ENCODE measurements at places on chromosomes 6 and 20.

DNA sequence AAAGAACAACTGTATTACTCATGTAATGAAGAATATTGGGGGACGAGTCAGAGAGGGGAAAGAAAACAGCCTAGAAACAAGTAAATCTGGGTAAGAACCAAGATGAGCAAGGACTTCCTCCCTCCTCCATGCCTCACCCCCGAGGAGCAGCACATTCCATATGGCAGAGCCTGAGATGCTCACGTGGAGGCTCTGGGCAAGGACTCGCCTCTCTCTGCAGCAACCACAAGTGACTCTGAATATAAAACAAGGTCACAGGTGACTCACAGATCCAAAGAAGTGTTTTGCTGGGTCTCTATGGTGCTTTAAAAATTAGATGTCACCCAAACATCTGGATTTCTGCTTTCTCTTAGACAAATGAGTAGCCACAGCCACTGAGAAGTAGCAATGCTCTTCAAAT is 453.0 kb upstream of the SULF2 start:
- no peak for DNase-seq

GRCh38 chr20:23035731-23036130 is 619 bp downstream of the SSTR4 start:
- no peak for DNase-seq

DNA sequence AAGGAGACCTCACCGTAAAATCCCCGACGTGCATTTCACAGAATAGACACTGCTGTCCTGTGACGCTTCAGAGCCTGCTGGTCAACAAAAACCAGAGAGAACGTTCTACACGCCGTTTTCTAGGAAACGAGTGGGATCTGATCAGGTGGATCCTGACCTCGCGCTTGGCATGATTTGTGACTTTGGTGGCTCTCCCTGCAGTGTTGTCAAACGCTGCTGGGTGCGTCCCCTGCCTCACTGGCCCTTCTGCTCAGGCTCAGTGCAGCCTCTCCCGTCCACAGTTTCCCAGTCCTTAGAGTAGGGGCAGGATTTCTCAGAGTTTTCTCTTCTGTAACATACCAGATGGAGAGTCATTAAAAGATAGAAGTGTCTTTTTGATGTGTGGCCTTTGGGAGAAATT is 27.6 kb upstream of the IRF4 start:
- DNase-seq = no peak

- DNase-seq = no peak
Observed at GRCh38 chr6:129686941-129687627, 22.9 kb downstream of the ARHGAP18 start.

GRCh38 chr6:43873806-43874714 is 104.0 kb downstream of the VEGFA start:
- no peak for DNase-seq
